Stimulated activated CD8-positive, alpha-beta memory T cell treated with anti-CD3 and anti-CD28 coated beads, Interleukin-7, amount 100 ng/mL, for 24 hours (primary cell): ENCODE measurements at places on chromosomes 7 and 10.

DNA sequence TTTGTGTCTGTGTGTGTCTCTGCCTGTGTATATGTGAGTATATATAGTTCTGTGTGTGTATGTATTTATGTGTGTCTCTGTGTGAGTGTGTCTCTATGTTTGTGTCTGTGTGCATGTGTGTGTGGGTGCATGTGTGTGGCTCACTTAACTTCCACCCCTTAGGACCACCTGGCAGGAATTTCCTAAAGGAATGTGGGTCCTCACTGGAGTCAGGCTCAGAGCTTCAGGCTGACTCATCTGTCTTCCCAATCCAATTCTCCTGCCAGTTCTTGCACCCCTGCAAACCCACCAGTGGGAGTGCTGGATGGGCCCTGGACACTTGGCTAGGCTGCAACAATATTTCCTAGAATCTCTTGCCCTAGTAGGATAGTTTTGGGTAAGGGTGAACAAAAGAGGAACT is 70.2 kb upstream of the GRB10 start:
- DNase-seq: no peak

DNA sequence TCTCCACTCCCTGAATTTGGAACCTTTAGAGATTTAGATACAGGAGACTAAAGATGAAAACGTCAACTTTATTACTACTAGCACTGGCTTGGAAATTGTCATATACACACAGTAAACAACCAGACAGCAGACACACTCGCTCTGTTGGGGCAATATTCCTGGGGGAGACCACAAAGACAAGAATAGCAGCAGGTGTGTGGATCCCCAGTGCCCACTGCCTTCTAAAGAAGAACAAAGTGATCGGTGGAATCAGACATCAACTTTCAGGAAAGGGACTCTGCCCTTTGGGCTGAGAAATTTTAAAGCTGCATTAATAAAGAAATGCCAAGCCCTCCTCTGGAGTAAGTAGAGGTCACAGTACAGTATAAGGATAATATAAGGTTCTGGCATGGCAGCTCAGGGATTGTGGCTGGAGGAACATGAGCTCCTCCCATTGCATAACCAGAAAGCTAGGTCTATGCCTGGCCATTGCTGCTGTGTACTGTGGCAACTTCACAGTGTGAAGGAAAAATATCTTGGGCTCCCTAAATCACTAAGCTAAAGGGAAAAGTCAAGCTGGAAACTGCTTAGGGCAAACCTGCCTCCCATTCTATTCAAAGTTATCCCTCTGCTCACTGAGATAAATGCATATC is 57.1 kb upstream of the ANKRD1 start:
- DNase-seq: no peak

DNA sequence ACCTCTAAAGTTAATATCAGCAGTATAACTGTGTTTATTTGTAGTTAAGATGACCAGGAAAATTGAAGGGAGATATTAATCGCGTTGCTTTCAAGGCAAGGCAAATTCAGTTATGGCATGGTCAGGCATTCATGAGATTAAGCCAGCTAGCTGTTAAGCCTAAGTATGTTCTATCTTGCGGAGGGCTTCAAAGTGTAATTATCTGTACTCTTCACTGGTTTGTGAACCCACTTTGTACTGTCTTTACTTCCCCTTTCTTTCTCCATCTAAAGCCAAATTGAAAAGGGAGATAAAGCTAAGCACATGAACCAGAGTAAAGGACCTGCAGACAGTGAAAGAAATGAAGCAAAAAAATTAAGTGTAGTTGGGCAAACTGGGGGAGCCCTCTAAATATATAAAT is 483.1 kb upstream of the NRP1 start:
- no peak for DNase-seq

- DNase-seq: peak; percentile 13
Observed at GRCh38 chr7:157010588-157011332, at the start of gene MNX1. TSS of gene MNX1 (minus strand) at chr7:157010663. CDS start at chr7:157010350, 313 bp downstream.

GRCh38 chr10:66144016-66144415 is 781.8 kb upstream of the LRRTM3 start:
- no peak for DNase-seq

DNA sequence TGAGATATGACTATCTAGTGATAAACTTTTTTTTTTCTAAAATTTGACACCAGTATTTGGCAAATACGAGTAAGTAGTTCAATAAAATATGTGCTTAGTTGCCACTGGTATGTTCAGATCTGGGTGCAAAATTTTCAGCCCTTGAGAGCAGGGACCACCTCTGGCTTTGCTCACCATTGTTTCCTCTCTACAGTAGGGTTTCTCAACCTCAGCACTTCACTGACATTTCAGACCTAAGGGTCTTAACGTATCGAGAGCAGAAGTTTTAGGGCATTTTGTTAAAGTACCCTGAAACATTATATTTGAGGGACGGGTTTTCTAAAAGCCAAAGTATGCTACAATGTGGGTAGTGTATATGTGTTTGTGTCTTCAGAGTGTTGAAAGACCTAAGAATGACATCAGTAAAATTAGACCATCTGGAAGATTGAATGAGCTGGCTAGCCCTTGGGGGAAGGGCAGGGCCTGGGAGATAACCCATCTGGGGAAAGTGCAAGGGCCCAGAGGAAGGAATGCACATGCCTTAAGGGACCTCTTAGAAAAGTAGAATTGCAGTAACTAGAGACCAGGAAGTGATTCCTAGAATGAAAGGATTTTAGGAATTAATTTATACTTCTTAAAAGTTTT is 11.8 kb downstream of the BZW2 start:
- DNase-seq: no peak

- no peak for DNase-seq
Observed at GRCh38 chr10:62919776-62920175, 103.6 kb upstream of the EGR2 start.

GRCh38 chr10:739403-739802 is 49.9 kb upstream of the DIP2C start:
- no peak for DNase-seq

- DNase-seq: no peak
Observed at GRCh38 chr7:156665101-156665500, 24.5 kb downstream of the RNF32 start.

GRCh38 chr10:3592424-3592823 is 192.6 kb downstream of the KLF6 start:
- no peak for DNase-seq

DNA sequence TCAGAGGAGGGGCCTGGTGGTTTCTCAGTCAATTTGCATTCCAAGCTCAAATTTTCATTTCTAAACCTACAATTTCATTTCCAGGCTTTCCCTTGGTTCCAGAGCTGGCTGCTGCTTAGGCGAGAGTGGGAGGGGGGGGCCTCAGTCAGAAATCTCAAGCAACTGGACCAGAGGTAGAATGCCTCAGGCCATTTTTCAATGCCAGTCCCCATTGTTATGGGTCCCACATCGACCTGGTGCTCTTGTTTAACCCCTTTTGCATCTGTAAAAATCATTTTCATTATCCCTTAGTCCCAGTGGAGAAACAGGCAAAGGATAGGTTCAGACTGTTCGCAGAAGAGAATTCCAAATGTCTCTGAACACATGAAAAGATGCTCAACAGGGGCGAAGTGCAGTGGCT is 13.5 kb upstream of the BAG3 start:
- no peak for DNase-seq

DNA sequence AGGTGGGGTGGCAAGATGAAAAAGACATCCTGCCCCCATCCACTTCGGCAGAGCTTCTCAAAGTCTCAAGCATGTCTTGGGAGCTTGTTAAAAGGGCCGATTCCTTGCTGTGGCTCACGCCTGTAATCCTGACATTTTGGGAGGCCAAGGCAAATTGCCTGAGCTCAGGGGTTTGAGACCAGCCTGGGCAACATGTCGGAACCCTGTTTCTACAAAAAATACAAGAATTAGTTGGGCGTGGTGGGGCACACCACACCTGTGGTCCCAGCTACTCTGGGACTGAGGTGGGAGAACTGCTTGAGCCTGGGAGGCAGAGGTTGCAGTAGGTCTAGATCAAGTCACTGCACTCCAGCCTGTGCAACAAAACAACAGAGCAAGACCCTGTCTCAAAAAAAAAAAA is 14.5 kb downstream of the TRIM8 start:
- DNase-seq: no peak

GRCh38 chr7:152723364-152723763 is 36.2 kb upstream of the ACTR3B start:
- no peak for DNase-seq

DNA sequence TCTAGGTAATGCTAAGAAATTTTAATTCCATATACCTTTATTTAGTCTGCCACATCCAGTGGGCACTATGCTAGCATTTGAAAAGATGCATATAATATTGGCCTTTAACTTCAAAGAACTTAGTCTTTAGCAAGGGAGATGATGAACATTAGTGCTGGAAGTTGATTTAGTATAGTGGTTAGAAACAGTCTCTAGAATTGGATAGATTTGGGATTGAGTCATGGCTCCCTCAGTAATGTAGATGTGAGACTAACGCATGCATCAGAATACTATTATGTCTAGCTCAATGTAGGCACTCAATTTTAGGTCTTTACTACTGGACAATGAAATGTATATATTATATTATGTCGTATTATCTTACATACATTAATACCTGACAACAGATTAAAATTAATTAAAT is 5.8 kb downstream of the DKK1 start:
- DNase-seq: no peak

DNA sequence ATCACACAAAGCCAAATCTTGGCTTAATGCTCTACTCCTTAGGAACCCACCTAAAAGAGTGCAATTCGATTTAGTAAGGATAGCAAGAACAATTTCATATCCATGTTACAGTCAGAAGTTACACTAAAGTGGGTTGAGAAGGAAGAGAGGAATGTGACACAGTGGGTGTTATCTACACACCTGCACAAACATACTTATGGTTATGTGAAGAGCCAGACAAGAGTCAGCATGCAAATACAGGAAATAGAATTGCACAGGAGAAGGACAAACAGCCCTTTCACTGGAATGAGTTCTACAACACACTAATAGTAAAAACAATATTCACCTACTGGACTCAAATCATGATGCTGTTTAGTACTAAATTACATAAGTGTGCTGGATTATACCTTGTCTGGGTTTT is 262.8 kb downstream of the DGKB start:
- no peak for DNase-seq

- no peak for DNase-seq
Observed at GRCh38 chr7:7122701-7123281, 59.6 kb upstream of the C1GALT1 start.
